ENCODE measurements at places on chromosomes 11 and 22.
A peak's percentile ranks its signal among the peaks of the same experiment; 100 is the strongest.

DNA sequence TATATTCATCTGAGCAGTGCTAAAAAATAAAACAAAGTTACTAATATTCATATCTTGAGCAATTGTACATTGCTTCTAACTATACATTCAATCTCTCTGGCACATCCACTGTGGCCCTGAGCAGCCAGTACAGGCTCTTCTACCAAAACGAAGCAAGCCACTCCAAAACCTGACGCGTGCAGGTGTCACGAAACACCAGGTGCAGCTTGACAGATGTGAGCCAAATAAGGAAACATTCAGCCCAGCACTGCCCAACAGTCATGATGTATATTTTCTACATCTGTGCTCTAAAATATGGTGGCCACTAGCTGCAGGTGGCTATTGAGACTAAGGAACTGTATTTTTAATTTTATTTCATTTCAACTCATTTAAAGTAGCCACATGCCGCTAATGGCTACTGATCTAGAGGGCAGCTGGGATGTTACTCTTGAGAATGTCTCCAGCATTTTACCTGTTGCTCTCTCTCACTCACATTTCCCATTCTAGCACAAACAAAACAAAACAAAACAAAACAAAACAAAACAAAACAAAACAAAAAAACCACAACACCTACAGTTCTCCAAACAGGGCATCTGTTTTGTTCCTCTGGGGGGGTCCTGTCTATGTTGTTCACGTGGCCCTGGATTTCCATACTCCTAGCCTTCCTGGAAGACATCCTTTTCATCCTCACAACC lies 77.7 kb downstream of the LARGE1 start:
- no peak for DNase-seq

- DNase-seq, result peak; percentile 43
Observed at GRCh38 chr11:124842305-124842704, 22.9 kb upstream of the ROBO3 start.

DNA sequence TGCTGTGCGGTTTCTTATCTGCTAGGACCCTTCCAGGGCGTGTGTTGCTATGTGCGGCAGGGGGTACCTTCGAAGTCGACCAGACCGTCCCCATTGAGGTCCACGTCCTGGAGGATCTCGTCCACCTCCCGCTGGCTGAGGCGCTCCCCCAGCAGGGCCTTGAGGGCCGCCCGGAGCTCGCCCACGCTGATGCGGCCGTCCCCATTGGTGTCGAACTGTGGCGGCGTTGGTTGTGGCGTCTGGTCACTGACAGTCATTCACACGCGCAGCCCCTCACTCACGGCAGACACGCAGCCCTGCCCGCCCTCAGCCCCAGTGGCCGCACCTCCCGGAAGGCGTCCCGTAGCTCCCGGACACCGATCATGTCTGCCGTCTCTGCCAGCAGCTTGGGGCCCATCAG lies 3.5 kb downstream of the CABP2 start:
- peak; percentile 67 for DNase-seq

GRCh38 chr11:70603114-70603755 lies 204.9 kb downstream of the CTTN start:
- DNase-seq, result no peak

DNA sequence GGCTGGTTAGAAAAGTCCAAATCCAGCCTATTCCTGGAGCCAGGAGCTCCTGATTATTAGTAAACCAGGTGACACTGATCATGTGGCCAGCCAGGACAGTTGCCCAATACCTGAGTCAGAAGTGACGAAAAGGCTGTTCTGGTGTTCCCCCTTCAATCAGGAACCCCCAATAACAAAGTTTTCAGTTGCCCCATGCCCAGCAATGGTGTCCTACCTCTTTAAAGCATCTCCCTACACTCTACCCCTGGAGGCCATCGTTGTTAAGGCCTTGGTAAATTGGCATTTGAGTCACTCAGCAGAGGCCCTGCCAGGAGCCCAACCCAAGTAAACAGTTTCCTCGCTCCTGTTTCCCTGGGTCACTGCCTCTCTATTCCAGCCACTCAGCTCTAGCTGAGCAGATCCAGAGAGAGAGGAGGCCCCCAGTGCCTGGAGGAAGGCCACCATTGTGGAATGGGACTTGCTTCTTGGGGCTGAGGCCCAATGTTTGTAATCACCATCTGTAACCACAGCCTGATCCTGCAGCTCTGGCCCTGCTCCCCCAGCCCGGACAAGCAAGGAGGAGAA lies 25.0 kb downstream of the ARHGAP1 start:
- no peak for DNase-seq

DNA sequence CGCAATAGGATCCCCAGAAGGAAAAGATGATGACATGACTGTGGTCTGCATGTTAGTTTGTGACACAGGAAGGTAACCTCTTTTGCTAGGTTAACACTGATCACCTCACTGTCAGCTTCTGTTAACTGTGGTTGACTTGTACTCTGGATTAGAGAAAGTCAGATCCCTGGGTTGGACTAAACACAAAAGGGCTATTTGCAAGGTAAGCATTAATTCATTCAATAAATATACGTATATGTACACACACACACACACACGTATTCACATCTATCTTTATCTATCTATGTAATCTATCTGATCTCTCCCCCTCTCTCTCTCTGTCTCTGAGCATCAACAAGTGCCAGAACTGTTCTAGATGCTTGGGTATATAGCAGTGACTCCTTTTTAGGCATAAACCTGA lies 136.1 kb upstream of the SNX19 start:
- no peak for DNase-seq

- DNase-seq, result peak; percentile 79
Observed at GRCh38 chr11:134050541-134051383, 18.1 kb upstream of the JAM3 start.

DNA sequence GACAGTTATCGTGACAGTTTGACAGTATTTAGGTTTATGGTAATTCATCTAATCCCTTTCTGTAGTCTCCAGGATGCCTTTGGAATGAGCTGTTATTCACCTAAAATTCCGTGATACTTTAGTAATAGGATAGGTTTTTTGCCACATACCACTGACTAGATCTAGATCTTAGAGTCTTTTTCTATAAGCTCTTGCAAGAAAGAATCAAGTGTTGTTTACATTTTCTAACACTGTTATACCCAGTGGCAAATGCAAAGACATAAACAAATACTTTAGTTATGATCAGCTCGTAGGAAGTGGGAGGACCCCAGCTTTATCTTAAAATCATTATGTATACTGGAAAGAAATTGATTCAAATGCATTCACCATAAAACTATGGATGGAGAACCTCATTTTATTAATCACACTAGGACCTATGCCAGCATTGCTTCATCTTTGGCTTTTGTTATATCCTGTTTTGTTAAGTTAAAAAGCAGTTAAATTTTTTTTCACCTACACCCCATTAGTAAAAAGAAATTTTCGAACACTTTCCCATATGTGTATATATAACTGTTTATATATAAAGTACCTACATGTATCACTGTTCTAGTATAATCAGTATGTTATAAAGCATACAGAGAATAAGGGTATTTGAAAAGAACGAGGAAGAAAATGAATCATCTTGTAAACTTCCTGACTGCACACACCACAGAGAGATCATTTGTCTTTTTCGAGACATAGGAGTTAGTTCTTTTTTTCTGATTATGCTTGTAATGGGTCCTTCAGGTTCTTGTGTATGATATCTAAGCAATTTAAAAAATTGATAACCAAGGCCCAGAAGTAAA lies 60.9 kb downstream of the PDHX start:
- no peak for DNase-seq

- DNase-seq, result no peak
Observed at GRCh38 chr22:41501209-41501608, 32.3 kb downstream of the ACO2 start.

- no peak for DNase-seq
Observed at GRCh38 chr11:100072131-100072530, 615.0 kb upstream of the ARHGAP42 start.

DNA sequence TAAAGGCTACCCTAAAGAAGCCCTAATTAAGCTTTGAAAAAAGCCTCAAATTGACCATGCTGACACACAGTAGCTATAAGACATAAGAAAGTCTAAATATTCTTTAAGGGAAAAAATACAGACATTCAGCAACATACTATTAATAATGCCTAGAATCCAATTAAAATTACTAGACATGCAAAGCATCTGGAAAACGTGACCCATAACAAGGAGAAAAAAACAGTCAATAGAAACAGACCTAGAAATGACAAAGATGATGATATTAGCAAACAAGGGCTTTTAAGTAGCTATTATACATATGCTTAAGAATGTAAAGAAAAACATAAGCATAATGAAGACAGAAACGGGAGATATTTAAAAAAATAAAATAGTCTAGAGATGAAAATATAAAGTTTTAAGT lies 63.7 kb upstream of the MYOD1 start:
- DNase-seq, result no peak

DNA sequence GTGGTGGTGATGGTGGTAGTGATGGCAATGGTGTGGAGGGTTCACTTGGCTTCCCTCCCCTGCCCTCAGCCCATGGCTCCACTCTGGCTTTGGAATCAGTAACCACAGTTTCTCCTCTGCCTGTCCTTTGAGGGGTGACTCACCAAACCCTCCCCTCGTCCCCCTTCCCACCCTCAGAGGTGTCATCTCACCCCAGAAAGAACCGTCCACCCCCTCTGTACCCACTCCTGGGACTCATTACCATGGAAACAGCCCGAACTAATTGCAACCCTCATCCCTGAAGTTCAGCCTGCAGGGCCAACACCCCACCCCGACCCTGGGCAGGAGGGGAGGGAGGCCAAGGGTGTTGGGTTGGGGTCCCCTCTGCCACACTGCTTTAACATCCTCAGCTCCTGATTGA lies 26.6 kb downstream of the PHLDB1 start:
- no peak for DNase-seq

DNA sequence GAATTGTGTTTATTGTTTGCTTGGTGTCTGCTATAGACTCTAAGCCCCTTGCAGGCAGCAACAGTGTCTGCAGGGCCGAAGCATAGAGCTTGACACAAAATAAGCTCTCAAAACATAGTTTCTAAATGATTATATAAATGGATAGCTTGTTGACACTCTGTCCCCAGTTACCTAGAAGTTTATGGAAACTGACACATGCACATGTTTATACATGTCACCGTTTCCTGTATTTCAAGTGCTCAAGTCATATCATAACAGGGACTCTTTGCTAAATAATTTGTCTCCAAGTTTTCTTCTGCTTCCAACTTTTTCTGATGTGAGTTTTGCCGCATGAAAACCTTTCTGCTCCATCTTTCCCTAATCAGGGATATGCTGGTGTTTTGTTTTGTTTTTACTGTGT lies 3.7 kb upstream of the OR6X1 start:
- DNase-seq, result no peak

- no peak for DNase-seq
Observed at GRCh38 chr22:37232140-37232998, 11.7 kb downstream of the RAC2 start.

GRCh38 chr11:95705485-95706124 lies 84.0 kb downstream of the FAM76B start:
- peak; percentile 93 for DNase-seq

- DNase-seq, result no peak
Observed at GRCh38 chr11:66708094-66708493, 20.9 kb downstream of the SPTBN2 start.

GRCh38 chr11:82405421-82405820 lies 328.2 kb downstream of the FAM181B start:
- DNase-seq, result no peak

GRCh38 chr11:3222003-3222855 lies 3.6 kb upstream of the MRGPRG start:
- peak; percentile 69 for DNase-seq

GRCh38 chr11:104625246-104625645 lies 273.0 kb downstream of the CASP12 start:
- no peak for DNase-seq

GRCh38 chr22:46072110-46072881 lies 78.0 kb upstream of the PPARA start:
- peak; percentile 81 for DNase-seq

GRCh38 chr11:110376711-110377324 lies 52.9 kb upstream of the FDX1 start:
- DNase-seq, result no peak

DNA sequence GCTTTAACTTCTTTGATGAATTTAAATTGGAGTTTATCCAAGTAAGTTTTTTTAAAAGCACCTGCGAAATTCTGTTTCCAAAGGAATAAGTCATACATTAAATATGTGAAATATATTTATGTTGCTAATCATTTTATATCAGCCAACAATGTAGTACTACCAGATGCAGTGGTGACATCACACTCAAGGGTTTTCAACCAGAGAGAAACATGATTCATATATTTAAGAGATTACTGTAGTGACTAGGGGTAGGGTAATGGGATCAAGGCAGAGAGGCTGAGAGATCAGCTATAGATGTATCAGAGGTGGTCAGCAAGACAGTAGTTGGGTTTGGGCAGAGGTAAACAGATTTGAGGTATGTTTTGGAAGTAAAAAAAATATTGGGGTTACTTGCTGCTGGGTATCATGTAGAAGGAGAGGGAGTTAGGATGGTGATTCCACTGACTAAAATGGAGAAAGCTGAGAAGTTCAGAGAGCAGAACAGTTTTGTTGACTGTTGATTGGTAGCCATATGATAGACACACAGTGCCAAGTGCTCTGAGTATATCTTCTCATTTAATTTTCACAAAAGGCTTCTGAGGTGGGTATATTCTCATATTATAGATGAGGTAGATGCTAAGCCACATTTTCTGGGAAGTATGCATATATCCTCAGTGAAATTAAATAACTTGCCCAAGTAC lies 39.4 kb downstream of the CEP57 start:
- no peak for DNase-seq

- DNase-seq, result no peak
Observed at GRCh38 chr11:106642331-106642730, 375.9 kb downstream of the GUCY1A2 start.

DNA sequence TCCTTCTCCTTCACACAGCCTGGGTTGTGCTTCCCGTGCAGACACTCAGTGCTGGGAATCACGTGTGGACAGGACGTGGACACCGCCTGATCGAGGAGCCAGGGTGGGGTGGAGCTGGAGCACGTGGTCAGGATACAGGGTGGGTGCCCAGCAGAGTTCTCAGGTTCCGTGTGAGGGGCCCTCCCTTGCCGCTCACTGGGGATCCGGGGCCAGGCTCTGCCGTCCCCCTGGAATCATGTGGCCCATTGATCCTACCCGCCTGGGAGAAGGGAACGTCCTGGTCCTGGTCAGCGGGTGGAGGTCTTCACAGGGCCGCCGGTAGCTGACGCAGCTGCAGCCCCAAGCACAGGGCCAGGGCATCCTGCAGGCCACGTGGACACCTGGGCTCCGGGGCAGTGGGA lies 397.7 kb downstream of the TBC1D22A start:
- DNase-seq, result no peak

- DNase-seq, result no peak
Observed at GRCh38 chr11:76649851-76650372, 20.6 kb downstream of the LRRC32 start.

- peak; percentile 61 for DNase-seq
Observed at GRCh38 chr11:69005183-69005630, 7.8 kb downstream of the MRGPRF start.

GRCh38 chr11:24585192-24585591 lies 88.3 kb downstream of the LUZP2 start:
- no peak for DNase-seq

GRCh38 chr22:33605221-33605620 lies 315.1 kb downstream of the LARGE1 start:
- DNase-seq, result no peak

DNA sequence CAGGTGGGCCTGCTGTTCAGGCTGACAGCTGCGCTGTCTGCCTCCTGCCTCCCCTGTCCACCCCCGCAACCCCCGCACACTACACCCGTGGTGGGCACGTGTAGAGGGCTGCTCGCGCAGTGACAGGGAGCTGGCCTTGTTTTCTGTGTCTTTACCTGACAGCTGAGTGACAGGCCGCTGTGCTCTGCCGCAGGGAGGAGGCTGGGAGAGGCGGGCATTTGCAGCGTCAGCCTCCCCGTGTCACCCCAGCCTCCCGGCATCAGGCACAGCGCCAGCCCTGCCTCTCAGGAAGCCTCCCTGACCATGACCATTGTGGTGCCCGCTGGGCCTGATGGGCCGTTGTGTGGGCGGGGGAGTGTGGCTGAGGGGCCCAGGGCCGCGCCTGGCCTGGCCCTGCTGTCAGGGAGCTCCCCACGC lies 32.0 kb upstream of the RELT start:
- DNase-seq, result no peak

Data from coronary artery (tissue), 2 donors.